ENCODE measurements at places on chromosomes 12 and 14.

GRCh38 chr14:99971941-99972747, 93.1 kb upstream of the EVL start:
- peak; percentile 48 for DNase-seq

DNA sequence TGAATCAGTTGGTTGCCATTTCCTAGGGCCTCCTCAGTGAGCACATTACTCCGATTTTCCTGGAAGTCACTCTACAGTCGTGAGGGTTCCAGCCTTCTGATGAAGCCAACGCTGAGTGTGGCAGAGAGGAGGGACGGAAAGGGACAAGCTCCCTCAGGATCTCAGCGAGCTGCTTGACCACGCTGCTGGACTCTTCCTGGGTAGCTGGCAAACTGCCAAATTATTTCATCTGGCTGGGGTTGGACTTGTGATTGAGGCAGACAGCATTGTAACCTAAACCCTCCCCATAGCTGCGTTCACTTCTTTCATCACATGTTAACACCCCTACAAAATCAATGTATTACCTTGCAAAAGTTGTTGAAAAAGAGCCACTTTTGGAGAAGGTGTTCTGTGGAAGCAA, 69.6 kb upstream of the CHST11 start:
- DNase-seq: no peak

- DNase-seq: no peak
These were observed 122.1 kb downstream of the SLC5A8 start for GRCh38 chr12:101087920-101088319.

DNA sequence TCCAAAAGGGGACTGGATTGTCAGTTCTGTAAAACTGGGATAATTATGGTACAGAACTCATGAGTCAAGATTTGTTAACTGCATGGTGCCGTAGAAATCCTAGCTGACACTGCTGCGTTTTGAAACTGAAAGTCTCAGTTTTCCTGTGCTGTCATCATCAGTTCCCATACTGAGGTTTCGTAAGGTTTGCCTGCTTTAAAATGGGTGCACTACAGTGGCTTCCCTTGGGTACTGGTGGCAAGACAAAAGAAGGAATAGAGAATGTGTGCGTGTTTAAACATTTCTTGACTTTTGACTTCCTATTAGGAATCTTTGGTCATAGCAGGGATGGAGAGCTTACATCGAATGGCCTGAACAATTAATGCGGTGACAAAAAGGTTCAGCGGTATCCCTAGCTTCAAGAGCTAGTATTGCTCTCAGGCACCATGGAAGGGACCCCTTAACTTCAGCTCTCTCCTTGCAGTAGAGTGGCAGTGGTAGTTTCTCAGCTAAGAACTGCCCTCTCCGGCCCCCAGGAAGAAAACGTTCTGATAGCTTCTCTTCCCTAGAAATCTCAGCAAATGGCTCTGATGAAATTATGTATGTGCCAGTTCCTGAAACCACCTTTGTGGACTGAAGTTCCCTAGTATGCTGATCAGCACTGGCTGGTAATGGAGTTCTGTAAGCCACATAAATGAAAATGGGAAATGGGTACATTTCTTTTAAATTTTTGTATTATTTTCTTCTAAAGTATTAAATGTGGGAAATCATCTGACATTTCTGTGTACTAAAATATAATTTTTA, 28.9 kb downstream of the ANO6 start:
- peak; percentile 57 for DNase-seq

- no peak for DNase-seq
These were observed 181.1 kb downstream of the ASCL1 start for GRCh38 chr12:103138538-103138937.

DNA sequence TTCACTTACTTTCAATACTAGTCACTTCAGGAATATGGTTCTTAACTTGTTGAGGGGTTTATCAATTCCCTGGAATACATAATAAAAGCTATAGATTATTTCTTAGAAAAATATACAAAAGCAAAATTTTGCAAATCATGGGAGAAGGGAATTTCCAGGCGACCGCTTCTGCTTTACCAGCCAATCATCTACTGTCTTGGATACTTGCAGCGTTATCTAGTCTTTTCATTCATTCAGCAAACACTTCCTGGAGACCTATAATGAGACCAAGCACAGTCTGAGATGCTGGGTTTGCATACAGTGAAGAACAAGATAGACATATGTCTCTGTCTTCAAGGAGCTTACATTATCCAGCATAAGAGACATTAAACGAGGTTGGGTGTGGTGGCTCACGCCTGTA, 1.5 kb upstream of the MRPL42 start:
- no peak for DNase-seq

DNA sequence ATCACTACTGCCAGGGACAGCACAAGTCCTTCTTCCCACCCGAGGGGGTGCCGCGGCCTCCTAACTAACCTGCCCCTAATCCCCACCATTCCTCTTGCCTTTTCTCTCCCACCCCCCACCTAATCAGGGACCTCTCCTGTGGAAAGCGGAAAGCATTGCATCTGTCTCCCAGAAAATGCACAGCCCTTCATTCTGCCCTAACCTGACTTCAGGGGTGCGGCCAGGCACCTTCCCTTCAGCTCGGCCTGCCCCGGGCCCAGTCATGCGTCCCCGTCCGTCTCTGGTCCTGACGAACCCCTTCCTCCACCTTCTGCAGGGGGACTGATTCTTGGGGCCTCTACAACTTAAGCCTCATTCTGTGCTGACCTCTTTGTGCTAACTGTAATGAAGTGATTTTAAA, 43.9 kb upstream of the TRAF3 start:
- DNase-seq: no peak

DNA sequence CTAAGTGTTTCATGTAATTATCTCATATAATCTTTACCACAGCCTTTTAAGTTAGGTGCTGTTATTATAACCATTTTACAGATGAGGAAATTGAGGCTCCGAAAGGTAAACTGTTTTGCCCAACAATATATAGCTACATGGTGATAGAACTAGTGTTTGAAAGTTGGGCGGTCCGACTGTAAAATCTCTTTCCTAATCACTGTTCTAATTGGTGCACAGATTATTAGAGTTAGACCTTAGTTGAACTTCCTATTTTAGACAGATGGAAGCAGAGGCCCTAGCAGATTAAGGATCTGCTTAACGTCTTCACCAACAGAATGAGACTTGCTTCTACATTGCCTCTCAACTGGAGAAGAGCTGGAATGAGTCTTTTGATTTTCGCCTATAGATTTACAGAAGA, 30.0 kb upstream of the DUSP6 start:
- no peak for DNase-seq

- no peak for DNase-seq
These were observed 1.1 kb downstream of the RHNO1 start for GRCh38 chr12:2877953-2878732.

GRCh38 chr12:103373088-103373523, 122.7 kb downstream of the C12orf42 start:
- DNase-seq: no peak

- DNase-seq: no peak
These were observed 49.1 kb downstream of the TMEM132C start for GRCh38 chr12:128316078-128316477.

GRCh38 chr14:49619730-49620129, 696 bp downstream of the RPL36AL start:
- no peak for DNase-seq

DNA sequence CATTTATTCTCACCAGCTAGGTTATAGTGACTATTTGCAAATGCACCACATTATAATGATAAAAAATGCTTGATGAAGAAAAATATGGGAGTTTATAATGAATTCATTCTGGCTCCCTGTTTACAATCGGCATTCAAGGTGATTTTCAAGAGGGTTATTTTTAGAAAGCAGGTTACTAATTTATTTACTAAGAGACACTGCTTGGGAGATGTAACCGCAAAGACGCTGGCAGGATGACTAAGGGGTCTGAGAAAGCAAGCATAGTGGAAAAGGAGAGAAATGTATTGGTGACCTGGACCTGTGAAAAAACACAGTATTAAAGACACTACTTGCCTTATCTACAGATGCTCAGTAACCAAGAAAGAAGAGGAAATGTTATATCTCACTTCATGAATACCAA, 13.3 kb upstream of the PITPNM2 start:
- no peak for DNase-seq

DNA sequence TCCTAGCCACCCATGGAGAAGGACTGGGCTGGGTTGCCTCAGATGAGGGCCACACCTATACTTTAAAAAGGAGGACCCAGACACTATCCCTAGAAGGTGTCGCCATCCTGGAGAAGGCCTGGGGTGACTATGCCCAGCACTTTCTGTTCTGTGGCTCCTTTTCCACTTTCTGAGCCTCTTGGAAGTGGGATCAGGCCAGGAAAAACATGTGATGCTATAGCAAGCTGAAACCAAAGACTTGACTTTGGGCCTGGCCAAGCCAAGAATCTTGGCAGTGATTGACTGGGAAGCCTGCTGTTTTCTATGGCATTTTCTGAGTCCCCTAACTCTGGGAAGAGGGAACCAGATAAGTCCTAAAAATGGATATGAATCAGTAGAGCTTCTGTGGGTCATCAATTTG, 332.3 kb downstream of the ZFP36L1 start:
- no peak for DNase-seq

DNA sequence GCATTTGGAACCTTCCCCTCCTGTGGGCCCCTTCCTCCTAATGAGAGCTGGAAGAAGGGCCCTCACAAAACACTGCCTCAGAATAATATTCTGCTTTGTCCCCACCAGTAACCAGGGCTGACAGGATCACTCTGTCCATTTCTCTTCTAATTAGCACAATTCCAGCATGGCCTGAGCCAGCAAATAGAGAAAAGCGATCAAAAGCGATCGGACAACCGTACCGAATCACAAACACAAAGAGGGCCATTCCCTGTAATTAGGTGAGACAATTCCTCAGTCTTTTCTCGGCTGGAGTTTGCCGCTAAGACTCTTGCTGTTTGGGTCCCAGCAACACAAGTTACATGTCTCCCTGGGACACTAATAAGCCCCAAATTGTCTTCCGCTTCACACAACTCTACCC, 35.6 kb upstream of the VSX2 start:
- DNase-seq: no peak

- DNase-seq: no peak
These were observed 23.6 kb upstream of the PGF start for GRCh38 chr14:74979029-74979428.

DNA sequence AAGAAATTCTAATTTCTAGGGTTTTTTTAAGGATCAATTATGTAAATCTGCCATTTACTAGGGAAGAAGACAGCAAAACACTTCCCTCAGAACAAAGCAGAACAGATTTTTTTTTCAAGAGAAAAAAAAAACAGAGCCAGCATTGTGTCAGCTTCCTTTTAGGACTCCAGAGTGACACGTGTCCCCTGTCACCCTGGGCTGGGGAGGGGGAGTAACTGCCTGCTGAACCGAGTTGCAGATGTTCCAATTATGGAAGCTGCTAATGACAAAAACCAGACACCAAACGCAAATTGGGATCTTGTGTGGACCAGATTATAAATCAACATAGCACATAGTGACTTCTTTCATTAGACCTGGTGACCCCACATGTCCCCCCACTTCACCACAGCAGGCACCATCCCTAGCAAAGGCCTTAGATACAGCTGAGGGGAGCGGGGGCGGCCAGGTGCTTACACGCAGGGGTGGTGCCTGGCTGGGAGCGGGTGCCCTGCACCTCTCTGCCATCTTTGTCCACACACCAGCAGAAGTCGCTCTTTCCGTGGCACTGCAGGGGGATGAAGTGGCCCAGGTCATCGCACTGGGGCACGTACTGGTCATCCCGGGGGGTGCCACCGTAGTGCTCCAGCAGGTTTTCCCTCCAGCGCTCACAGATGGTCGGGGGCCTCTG, 25.4 kb downstream of the RTRAF start:
- DNase-seq: no peak

GRCh38 chr12:19964549-19964948, 403.8 kb upstream of the PDE3A start:
- DNase-seq: no peak

- DNase-seq: peak; percentile 49
These were observed 20.5 kb downstream of the SARNP start for GRCh38 chr12:55797068-55797467.

GRCh38 chr12:6553051-6553868, 2.6 kb downstream of the IFFO1 start:
- peak; percentile 88 for DNase-seq

DNA sequence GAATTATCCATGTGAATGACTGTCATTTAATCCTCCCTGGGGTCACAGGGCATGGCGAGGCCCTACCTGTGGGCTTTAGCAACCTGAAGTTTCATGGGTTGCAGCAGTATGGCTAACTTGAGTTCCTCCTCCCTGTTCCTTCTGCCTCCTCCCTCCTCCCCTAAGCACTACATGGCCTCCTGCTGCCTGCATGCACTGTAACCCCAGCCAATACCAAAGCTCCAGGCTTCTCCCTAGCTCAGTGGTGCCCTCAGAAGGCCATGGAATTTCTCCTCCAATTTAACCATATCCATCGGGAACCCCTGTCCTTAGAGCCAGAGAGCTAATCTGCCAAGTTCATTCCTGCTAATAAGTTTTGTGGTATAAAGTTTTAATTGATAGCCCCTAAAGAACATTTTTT, 95.1 kb downstream of the NT5DC3 start:
- DNase-seq: no peak

DNA sequence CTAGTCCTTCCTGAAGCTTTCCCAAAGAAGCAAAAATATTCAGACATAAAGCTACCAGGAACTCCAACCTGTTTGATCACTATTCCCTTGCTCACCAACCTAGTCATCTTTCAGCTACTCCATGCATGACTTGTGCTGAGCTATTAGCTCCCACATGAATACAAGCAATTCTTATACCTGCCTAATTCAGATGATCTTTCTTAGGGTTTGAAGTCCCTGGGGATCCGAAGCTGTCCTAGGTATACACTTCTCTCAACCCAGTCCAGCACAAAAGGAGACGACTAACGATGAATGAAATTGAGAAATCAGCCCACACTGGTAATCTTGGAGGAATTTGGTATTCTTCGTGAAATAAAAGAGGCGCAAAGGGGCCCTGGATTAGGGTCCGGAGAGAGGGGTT, 631 bp upstream of the PTGR2 start:
- no peak for DNase-seq

DNA sequence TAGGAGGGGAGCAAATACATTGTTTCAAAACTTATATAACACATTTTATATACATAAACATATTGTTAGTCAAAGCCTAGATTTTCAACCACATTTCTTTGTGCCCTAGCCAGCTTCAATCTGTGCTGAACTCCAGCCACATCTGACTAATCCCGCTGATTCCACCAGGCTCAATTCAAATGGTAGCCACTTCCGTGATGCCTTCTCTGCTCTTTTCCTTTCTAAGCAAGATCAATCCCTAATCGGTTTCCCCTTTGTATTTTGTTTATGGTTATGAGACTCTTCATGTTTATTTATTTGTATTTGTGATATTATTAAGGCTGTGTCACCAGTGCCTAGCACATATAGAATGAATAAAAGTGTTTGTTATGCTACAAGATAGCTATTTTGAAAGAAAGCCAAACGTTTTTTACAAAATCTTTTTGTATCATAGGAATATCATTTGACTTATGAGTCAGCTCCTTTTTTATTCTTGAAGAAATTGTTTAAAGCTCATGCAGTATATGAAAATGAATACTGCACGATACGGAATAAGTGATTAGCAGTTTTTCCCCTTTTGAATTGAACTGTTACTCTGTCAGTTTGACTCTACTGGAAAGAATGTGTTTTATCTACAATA, 110.2 kb downstream of the PLEKHA5 start:
- DNase-seq: peak; percentile 12
